ENCODE measurements at places on chromosomes 16 and 17. TPM values are rescaled to one million over a fixed set of nuclear protein-coding genes. Genes with fewer than 3 reads are reported as not detected.

LLGL2 gene
- 7.1 TPM for total RNA-seq

P2RX5 gene
- total RNA-seq, result 143 TPM

ITGAD gene
- total RNA-seq, result not detected

CPPED1 gene
- total RNA-seq, result 5.4 TPM

KREMEN2 gene
- 0.18 TPM for total RNA-seq

C1QBP gene
- total RNA-seq, result 410 TPM

MT1M gene
- total RNA-seq, result not detected

RDM1 gene
- 1.7 TPM for total RNA-seq

BCL6B gene
- total RNA-seq, result 1.5 TPM

ZSCAN32 gene
- 19.4 TPM for total RNA-seq

PYY gene
- 0.36 TPM for total RNA-seq

ARSG gene
- 5.5 TPM for total RNA-seq

C16orf78 gene
- total RNA-seq, result not detected

GID4 gene
- total RNA-seq, result 9.6 TPM

ABCA9 gene
- total RNA-seq, result not detected

Measured in activated T-helper 1 cell treated with anti-CD3 and anti-CD28 coated beads, Interleukin-12 subunit alpha, Interleukin-12 subunit beta, Interleukin-2, Interleukin-4 antibody, amounts not matched to agents 30 ng/mL and 10 ng/mL and 1 ng/mL, durations not matched to agents 14 hours and 24 hours and 36 hours (primary cell).